Stimulated activated CD8-positive, alpha-beta memory T cell treated with anti-CD3 and anti-CD28 coated beads, Interleukin-7, amount 100 ng/mL, for 4 hours (primary cell): ENCODE measurements at places on chromosomes 3 and 15.

DNA sequence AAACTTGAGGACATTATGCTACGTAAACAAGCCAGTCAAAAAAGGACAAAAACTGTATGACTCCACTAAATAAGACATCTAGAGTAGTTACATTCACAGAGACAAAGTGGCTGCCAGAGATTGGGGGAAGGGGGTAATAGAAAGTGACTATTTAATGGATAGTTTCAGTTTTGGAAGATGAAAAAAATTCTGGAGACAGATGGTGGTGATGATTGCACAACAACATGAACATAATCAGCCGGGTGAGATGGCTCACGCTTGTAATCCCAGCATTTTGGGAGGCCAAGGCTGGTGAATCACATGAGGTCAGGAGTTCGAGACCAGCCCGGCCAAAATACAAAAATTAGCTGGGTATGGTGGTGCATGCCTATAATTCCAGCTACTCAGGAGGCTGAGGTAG lies 40.6 kb downstream of the DPP8 start:
- no peak for DNase-seq

GRCh38 chr3:124636863-124637296 lies 93.4 kb upstream of the UMPS start:
- DNase-seq, result no peak

GRCh38 chr3:63343674-63344073 lies 65.6 kb downstream of the SYNPR start:
- no peak for DNase-seq

DNA sequence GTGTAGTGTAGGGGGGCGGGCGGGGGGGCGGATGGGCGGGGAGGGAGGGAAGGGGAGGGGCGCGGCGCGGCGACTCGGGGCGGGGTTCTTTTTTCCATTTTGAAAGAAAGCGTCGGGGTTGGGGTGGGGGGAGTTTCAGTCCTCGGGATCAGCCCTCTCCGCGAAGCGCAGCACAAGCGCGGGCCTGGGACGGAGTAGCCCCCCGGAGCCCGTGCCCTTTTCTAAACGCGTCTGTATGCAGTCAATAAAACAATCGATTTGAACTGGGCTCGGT lies 6.1 kb downstream of the ISLR2 start:
- DNase-seq, result no peak

DNA sequence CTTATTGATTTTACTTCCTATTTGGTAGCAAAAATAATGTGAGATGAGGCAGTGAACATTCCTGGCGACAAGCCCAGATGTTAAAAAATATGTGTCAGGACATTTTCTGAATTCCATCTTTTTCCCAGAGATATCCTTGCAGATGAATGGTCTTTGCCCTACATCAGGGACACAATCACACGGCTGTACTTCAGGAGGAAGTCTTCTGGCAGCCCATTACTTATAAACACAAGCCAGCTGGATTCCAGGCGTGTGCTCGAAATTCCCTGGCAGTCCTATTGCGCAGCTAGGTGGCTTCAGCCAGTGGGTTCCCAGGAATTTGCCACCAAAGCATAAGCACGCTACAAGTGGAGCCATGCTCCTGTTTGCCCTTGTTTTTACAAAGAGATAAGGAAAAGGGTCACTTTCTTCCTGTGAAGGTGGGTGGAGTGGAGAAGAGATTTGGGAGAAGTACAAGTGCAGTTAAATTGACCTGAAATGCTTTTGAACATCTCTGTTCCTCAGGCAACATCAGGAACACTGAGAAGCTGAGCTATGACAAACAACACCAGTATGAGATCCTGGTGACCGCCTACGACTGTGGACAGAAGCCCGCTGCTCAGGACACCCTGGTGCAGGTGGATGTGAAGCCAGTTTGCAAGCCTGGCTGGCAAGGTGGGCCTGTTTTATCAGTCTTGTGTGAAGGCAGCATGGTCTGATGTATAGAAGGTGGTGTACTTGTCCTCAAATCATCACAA lies 257.1 kb upstream of the TRIM42 start:
- no peak for DNase-seq

DNA sequence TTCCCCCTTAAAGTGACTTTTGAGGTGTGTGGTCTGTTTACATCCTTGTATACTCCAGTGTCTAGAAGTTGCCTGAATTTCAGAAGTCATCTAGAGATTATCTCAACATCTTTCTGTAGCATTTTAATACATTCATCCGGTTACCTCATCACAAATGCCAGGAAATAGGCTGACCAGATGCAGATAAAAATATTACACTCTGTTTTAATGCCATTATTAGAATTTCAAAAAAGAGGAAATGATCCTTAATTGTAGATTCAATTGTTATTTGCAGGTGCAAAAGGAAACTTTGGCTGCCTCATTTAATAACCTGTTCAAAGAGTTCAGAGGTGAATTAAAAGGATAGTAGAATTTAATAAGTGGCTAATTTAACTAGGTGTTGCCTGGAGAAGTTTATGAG lies 290.9 kb downstream of the C3orf38 start:
- no peak for DNase-seq

GRCh38 chr3:55169608-55170072 lies 241.8 kb upstream of the LRTM1 start:
- DNase-seq, result no peak

DNA sequence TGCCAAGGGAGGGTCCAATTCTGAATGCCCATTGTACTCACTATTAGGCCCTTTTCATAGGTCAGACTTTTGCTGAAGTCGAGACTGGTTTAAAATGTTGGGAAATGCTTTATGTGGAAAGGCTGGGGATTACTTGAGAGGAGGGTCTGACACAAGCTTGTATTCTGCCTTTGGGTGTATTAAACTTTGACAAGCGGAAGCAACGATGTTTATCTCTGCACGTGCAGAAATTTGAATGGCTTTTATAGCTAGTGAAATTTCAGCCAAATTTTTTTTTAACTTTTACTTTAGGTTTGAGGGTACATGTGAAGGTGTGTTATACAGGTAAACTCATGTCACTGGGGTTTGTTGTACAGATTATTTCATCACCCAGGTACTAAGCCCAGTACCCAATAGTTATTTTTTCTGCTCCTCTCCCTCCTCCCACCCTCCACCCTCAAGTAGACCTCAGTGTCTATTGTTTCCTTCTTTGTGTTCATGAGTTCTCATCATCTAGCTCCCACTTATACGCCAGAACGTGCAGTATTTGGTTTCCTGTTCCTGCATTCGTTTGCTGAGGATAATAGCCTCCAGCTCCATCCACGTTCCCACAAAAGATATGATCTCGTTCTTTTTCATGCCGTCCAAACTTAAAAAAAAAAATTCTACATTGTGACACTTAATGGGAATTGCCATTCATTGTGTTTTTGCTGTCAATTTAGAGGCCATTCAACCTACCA lies 223.0 kb upstream of the BHLHE40 start:
- no peak for DNase-seq

DNA sequence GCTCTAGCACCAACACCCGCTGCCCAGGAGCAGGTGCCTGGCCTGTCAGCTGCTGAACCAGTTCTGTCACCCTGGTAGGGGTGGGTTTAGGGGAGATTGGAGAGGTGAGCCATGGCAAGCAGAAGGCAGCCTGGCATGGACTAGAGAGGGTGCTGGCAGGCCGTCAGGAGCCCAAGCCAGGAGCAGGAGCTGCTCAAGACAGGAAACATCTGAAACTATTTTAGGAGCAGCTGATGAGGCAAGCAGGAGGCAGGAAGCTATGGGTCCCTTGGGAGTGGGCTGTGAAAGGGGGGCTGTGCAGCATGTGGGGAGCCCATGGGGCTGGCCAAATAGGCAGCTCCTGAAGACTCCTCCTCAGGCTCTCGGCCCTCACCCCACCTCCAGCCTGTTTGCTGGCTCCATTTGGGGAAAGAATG lies 2.3 kb downstream of the INKA1 start:
- no peak for DNase-seq

DNA sequence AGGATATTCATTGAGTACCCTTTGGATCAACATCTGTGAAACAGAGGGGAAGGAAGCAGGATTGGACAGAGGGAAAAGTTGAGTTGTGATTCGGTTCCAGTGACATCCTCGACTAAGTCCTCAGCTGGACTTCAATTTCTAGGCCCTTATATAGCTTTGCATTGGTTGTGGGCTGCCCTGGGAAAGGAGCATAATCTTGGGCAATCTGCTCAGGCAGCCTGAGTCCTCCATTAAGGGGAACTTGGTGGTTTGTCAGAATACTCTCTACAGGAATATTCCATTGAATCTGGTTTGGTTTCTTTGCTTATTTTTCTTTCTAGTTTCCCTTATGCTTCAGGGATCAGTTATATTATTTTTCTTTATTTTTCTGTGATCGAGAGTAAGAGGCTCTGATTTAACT lies 94.1 kb downstream of the TCF12 start:
- no peak for DNase-seq

DNA sequence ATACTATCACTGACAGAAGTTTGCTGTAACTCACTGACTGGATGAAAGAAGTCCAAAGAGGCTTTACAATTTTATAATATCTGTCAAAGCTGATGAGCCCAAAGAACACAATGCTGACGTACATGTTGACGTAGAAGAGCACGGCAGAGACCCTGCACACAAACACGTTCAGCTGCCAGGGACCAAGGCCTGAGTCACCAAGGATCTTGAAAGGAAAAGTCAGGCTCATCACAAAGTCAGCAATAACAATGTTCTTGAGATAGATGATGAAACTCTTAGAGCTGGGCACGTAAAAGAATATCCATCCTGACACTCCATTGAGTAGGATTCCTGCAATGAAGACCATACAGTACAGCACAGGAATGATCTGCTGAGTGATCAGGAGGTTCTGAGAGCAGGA lies 10.9 kb upstream of the GPR171 start:
- no peak for DNase-seq

DNA sequence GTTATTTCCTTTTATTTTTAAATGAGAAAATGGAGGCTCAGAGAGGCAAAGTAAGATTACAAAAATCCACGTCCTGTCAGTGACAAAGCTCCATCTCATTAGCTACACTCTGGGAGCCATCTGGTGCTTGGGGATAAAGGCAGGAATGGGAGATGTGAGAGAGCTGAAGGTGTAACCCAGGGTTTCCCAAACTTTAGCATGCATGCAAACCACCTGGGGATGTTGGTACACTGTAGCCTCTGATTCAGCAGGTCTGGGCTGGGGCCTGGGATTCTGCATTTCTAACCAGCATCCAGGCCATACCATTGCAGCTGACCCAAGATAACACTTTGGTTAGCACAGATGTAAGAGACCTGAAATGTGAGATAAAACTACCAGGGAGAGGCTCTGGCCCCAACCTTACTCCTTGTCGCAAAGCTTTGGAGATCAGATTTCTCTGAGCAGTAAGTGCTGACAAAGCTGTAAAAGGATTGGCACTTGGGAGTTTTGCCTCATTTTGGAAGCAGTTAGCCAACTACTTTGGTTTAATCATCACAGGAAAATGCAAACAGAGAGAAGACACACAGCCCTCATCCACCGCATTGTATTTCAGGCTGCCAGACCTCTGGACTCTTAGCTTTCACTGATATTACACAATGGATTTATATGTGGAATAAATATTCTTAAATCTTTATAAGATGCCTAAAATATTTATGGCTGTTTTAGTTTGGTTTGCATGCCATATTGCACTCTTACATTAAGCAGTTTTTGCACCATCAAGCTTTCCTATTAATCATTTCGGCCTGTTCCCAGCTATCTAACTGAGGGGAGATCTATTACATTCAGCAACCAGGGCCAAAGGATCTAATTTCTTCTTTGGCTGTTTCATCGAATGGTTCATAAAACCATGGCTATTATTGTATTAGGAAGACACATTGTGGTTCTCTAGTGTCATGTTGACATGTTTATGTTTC lies 263.0 kb downstream of the EBLN2 start:
- DNase-seq, result no peak

- DNase-seq, result no peak
Measured at GRCh38 chr3:76638006-76638405, 401.9 kb upstream of the ROBO2 start.

DNA sequence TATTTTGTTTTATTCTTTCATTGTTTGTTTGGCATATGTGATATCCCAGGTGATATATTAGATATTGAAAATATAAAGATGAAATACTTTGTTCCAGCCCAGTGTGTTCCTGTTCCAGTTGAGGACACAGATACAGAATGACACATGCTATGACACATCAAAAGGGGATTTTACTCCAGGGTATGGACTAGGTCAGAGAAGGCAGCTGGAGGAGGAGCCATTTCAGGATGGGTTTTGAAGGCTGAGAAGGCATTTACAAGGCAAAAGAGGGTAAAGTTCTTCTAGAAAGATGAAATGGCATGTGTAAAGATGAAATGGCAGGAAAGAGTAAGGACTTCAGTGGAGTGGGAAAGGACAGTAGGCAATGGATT lies 163.8 kb downstream of the ZIC1 start:
- no peak for DNase-seq

GRCh38 chr3:176933704-176934103 lies 263.6 kb downstream of the TBL1XR1 start:
- DNase-seq, result no peak

GRCh38 chr3:120432150-120432860 lies 18.5 kb downstream of the FSTL1 start:
- DNase-seq, result no peak

DNA sequence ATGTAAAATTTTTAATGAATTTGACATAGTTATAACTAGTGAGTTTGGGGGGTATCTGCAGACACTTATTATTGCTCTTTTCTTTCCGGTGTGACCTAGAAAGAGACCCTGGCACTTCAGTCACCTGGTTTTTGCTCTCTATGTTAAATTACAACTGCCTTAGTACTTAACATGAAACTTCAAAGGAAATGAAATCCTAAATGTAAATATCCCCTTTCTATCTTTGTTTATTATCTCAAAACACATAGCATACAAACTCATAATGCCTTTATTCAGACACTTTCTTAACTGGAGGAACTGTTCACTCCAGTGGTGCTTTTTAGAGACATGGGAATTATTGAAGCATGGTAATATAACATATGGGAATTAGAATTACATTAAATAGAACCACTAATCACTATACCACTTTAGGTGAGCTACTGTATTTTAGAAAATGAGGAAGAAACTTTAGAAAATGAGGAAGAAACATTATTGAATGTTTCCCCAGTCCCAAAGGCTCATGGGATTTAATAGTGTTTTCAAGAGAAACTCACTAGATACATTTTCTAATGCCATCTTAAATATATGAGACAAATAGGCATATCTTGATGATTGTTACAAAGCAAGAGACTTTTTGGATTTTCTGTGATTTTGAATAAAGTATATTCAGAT lies 119.5 kb upstream of the MLF1 start:
- DNase-seq, result no peak

DNA sequence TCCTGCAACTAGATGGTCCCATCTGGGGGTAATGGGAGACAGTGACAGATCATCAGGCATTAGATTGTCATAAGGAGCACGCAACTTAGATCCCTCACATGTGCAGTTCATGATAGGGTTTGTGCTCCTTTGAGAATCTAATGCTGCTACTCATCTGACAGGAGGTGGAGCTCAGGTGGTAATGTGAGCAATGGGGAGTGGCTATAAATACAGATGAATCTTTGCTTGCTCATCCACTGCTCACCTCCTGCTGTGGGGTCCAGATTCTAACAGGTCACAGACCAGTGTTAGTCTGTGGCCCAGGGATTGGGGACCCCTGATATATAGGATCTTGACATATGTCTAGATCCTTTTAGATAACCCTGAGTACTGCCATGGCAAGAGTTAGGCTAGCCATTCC lies 52.7 kb downstream of the RASGRF1 start:
- no peak for DNase-seq
